Omental fat pad (tissue), 4 donors: ENCODE measurements at places on chromosomes 16 and 17. TPM values are rescaled to one million over a fixed set of nuclear protein-coding genes. Genes with fewer than 3 reads are reported as not detected.

The TUBG1 gene
- total RNA-seq: 45.8 TPM

The MAP2K6 gene
- total RNA-seq: 5.0 TPM

The PMP22 gene
- 229 TPM for total RNA-seq

The ELMO3 gene
- 1.9 TPM for total RNA-seq

The SNAI3 gene
- 1.2 TPM for total RNA-seq

The ALOX12 gene
- total RNA-seq: not detected

The SYNGR2 gene
- 68.1 TPM for total RNA-seq

The KRT20 gene
- total RNA-seq: not detected

The HAS3 gene
- total RNA-seq: 0.36 TPM

The KRTAP2-1 gene
- total RNA-seq: not detected

The PSMC3IP gene
- total RNA-seq: 4.7 TPM

The GAST gene
- total RNA-seq: not detected

The SLC52A1 gene
- total RNA-seq: not detected

The ARHGAP44 gene
- total RNA-seq: 22.5 TPM

The CCL17 gene
- total RNA-seq: not detected

The GNGT2 gene
- 5.2 TPM for total RNA-seq

The MRPL45 gene
- total RNA-seq: 38.4 TPM

The ABI3 gene
- 7.4 TPM for total RNA-seq

The TPSAB1 gene
- total RNA-seq: 20.8 TPM

The CASKIN1 gene
- total RNA-seq: 0.16 TPM

The PRSS53 gene
- 0.74 TPM for total RNA-seq

The AOC3 gene
- total RNA-seq: 106 TPM

The SEPTIN12 gene
- total RNA-seq: not detected

The SLC47A1 gene
- total RNA-seq: 6.0 TPM

The ZPBP2 gene
- not detected for total RNA-seq

The MPP3 gene
- total RNA-seq: 27.9 TPM

The ITGAL gene
- 20.2 TPM for total RNA-seq

The ZNF385C gene
- total RNA-seq: not detected

The CTRB2 gene
- not detected for total RNA-seq

The PRAC1 gene
- not detected for total RNA-seq

The KRT34 gene
- total RNA-seq: not detected

The APOBR gene
- total RNA-seq: 3.7 TPM

The ALOX15B gene
- total RNA-seq: 9.8 TPM

The SBK1 gene
- total RNA-seq: 0.09 TPM

The KRT32 gene
- not detected for total RNA-seq

The MOSMO gene
- total RNA-seq: 18.7 TPM

The SPEM1 gene
- total RNA-seq: not detected

The RAP1GAP2 gene
- 6.0 TPM for total RNA-seq

The DCUN1D3 gene
- 77.8 TPM for total RNA-seq

The HP gene
- total RNA-seq: 1,998 TPM

The TNFRSF17 gene
- not detected for total RNA-seq

The DPEP2NB gene
- total RNA-seq: not detected

The KRT222 gene
- 3.5 TPM for total RNA-seq

The SLC5A11 gene
- total RNA-seq: 0.12 TPM

The SLC9A5 gene
- total RNA-seq: 0.82 TPM

The JPH3 gene
- total RNA-seq: not detected

The BOLA2 gene
- 13.0 TPM for total RNA-seq

The TUBD1 gene
- total RNA-seq: 14.5 TPM

The LDAF1 gene
- total RNA-seq: 22.6 TPM

The KRTAP4-4 gene
- not detected for total RNA-seq

The NEUROD2 gene
- not detected for total RNA-seq

The CCL7 gene
- total RNA-seq: 3.5 TPM
